ENCODE measurements at places on chromosomes 12 and 14. TPM values are rescaled to one million over a fixed set of nuclear protein-coding genes. Genes with fewer than 3 reads are reported as not detected.

Gene G2E3
- total RNA-seq = 21.1 TPM

Gene FAIM2
- not detected for total RNA-seq

Gene FOXA1
- 42.6 TPM for total RNA-seq

- H3K4me3 ChIP-seq = peak overlapping the region; percentile 56
- DNase-seq = peak; percentile 64
- no peaks in the 10 kb centered on the region for H3K27me3 ChIP-seq
- no peak overlapping the region for H3K27ac ChIP-seq
- H3K36me3 ChIP-seq = no peaks in the 10 kb centered on the region
Observed at GRCh38 chr14:50860478-50861086, 11.3 kb upstream of the ABHD12B start.

DNA sequence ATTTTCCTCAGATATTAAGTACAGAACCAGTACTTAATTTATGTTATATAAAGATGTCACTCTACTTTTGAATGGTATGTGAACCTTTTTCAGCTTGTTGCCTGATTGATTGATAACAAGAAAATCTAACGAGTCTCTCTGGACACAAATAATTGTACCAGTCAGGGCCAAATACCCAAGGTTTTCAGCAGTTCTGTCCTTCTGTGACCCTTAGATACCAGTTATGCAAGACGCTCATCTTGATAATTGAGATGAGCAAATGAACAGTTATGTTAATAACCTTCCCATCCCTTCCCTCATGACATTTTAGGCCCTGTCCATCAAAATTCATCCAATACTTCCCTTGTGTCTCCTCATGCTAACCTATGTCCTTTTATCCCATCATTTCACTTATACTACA, 185.9 kb upstream of the G2E3 start:
- no peak for DNase-seq
- no peak overlapping the region for H3K4me3 ChIP-seq
- H3K4me1 ChIP-seq = no peaks in the 10 kb centered on the region
- no peak overlapping the region for H3K27ac ChIP-seq
- H3K27me3 ChIP-seq = no peaks in the 10 kb centered on the region
